Thoracic aorta (tissue), 2 donors: ENCODE measurements at places on chromosomes 7 and 10.

DNA sequence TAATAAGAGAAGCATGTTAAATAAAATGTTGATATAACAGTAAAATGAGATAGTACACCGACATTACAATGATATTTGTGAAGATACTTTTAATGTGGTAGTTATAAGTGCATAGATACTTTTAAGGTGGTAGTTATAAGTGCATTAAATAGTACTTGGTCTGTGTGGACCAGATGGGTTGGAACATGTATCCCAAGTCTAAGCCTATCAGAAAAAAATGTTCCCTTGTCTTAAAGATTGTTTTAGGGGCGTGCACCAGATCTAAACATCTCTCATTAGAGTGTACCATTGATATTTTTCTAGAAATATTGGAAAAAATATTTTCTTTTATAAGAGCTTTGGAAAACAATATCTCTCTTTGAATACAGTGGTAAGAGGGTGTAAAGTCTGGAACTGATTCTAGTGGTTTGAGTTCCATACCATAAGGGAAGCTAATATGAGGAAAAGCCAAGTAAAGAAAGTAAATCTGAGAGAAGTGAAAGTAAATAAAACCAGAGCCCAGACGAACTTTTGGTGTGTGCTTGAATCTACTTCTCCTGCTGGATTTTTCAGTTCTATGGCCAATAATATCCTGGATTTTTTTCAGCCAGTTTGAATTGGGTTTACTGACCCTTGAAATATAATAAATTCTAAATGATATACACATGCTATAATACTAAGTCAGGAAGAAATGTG, 175.3 kb downstream of the MBL2 start:
- DNase-seq: no peak

DNA sequence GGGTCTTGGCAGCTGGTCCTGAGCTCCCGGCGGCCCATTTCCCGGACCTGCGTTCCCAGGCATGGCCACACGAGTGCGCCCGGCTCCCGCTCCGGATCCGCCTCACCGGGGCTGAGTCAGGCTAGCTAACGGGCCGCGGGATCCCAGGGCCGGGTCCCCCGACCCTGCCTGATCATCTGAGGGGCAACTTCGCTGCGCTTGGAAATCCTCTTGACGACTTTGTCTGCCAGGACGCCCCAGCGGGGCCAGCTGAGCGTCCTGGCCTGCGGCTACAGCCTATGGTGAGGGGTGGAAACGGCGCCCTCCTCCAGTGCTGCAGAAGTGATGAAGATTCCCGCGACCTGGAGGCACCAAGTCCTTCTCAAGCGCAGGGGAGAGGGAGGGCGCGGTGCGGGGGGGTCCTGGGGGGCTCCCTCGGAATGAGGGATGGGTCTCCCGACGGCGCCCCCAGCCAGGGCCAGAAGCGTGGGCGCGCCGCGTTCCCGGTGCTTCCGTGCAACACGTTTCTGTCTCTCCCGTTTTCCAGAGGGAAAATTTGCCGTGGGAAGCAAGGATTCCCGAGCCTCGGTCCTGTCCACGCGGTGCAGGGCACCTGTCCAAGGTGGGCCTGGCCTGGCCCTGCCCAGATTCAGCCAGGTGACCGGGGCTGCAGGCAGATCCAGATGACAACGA, 212.4 kb downstream of the CCSER2 start:
- DNase-seq: no peak

GRCh38 chr10:4190876-4191275, 405.9 kb upstream of the KLF6 start:
- DNase-seq: no peak

- DNase-seq: no peak
Measured at GRCh38 chr10:32033171-32033570, 23.1 kb downstream of the KIF5B start.

- DNase-seq: no peak
Measured at GRCh38 chr10:110569736-110570135, 2.2 kb downstream of the SMC3 start.

DNA sequence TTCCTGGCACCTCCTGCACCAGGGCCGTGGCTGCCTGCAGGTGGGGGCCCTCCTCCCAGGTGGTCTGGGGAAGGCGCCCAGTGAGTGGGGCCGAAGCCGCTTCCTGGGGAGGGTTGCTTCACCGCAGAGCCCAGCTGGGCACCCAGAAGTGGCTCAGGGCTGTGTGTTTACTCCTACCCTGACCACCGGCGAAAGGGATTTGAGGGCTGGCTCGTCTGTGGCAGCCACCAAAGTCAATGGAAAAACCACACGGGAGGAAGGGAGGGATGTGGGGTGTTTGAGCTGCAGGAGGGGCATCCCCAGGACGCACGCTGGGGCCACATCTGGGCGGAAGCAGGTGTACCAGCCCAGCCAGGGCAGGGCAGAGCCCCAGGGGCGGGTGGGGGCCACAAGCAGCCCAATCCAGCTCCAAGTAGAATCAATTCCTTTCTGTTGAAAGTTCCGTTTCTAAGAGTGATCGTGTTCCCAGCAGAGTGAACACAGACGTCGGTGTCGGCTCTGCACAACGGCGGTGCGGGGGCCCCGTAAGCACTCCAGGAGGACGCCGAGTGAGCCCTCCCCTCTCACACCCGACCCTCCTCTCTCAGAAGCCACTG, 69.9 kb downstream of the FOXL3 start:
- no peak for DNase-seq

DNA sequence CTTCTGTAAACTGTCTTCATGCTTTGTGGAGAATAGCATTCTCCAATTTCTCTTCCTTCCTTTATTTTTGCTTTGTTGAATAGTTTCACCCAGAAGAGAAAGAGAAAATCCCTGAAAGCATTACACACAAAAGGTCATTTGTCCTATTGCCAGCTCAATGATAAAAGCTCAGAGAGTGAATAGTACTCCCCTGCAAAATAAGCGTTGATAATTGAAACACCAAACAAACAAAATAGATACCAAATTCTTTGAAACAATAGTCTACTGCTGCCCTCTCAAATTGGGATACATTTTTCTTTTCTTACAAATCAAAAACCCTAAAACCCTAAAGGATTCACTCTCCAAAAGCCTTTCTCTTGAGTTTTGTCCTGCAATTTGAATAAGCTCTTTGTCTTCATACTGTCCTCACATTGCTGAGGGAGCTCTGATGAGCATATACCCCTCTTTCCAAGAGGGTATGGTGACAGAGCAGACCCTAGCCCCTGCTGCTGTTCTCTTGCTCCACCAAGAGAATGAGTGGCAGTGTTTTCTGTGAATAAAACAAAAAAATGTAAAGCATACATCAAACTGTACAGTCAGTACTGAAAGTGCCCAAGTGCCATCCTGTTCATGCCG, 134.4 kb downstream of the CSTF2T start:
- no peak for DNase-seq

GRCh38 chr10:73478636-73479035, 17.2 kb downstream of the PPP3CB start:
- no peak for DNase-seq

- no peak for DNase-seq
Measured at GRCh38 chr10:129912166-129912917, 51.7 kb downstream of the EBF3 start.

GRCh38 chr7:148865283-148865682, 18.8 kb downstream of the EZH2 start:
- DNase-seq: no peak

DNA sequence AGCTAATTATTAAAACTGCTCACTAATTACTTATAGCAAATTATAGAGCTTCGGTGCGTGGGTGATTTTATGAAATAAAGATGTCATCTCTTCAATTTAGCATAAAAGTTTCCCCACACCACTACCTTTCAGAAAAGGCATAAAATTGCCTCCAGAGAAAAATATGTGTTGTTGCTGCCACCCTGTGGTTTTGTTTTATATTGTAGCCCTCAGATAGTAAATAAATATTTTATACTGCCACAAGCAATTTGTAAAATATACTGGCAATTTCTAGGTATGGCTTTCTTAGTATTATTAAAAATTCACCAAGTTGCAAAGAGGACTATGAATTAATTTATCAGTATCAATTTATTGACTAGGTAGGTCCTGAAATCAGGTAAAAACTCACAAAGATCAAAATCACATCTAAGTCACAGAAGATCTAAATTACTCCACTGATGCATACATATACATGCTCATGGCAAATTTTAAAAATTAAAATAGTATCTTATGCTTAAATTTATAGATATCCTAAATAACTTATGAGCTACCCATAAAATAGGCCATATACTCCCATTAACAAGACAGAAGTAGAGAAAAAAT, 26.5 kb downstream of the ASNS start:
- DNase-seq: no peak

DNA sequence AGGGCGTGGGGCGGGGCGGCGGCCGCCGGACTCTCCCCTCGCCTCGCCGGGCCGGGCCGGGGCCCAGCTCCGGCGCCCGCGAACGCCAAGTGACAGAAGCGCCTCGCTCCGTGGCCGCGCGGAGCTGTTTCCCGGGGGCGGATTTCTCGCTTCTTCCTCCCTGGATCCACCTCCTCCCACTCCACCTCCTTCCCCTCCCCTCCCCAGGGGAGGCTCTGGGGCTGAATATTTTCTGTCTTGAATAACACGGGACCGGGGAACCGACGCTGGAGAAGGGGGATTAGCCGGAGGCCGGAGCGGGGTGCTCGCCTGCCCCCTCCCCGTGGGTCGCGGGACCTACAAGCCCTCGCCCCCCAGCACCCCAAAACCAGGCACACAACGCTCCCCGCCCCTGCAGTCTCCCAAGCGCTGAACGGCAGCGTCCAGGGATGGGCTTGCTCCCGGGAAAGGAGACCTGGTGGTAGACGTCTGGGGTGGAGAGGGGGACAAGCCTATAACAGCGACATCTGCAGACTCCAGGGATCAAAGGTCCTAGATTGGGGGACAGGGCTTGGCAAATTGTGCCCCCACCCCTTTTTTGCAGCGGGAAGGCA, at the start of gene ARHGAP21:
TSS of gene ARHGAP21 (minus strand) at position 100 of the 593 bp plus-strand sequence. CDS start 1,988 bp downstream, outside the sequence.
- DNase-seq: peak; percentile 21

DNA sequence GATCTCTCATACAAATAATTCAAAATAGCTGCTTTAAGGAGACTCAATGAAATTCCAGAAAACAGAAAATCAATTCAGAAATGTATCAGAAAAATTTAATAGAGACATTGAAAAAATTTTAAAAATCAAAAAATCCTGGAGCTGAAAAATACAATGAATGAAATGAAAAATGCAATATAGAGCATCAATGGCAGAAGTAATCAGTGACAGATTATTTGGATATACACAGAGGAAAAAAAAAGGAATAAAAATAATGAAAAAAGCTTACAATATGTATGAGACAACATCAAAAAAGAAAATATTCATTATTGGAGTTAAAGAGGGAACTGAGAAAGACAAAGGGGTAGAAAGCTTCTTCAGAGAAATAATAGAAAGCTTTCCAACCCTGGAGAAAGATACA, 122.9 kb upstream of the KLF14 start:
- DNase-seq: no peak
